Effector memory CD8-positive, alpha-beta T cell (primary cell): ENCODE measurements at places on chromosomes 7 and 10.

DNA sequence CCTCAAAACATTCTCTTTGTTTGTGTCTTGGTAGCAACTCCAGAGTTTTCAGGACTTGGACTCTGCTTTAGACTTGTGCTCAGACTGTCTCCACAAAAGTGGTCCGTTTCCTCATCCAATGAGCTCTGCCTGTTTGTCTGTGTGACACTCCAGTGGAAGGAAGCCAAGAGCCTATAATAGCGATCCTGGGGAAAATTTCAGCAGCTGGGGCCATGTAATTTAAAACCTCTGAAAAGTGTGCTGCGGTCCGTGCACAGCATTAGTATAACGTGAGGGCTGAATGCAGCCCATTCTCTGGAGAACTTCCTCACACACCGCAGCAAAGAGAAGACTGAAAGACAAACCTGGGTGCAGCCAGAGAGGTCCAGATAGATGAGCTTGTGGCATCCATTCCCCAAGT, at the start of gene LRRC17:
Gene LRRC17 (plus strand): TSS at position 259 of the 400 bp plus-strand sequence. CDS start 20,914 bp downstream, outside the sequence.
- peaks cover 17% of the 10 kb centered on the region for H3K27me3 ChIP-seq
- no peaks in the 10 kb centered on the region for H3K4me1 ChIP-seq
- H3K36me3 ChIP-seq = peaks cover 3% of the 10 kb centered on the region
- H3K27ac ChIP-seq = no peak within 1 kb of the TSS
- no peak for DNase-seq
- no peak within 1 kb of the TSS for H3K4me3 ChIP-seq

DNA sequence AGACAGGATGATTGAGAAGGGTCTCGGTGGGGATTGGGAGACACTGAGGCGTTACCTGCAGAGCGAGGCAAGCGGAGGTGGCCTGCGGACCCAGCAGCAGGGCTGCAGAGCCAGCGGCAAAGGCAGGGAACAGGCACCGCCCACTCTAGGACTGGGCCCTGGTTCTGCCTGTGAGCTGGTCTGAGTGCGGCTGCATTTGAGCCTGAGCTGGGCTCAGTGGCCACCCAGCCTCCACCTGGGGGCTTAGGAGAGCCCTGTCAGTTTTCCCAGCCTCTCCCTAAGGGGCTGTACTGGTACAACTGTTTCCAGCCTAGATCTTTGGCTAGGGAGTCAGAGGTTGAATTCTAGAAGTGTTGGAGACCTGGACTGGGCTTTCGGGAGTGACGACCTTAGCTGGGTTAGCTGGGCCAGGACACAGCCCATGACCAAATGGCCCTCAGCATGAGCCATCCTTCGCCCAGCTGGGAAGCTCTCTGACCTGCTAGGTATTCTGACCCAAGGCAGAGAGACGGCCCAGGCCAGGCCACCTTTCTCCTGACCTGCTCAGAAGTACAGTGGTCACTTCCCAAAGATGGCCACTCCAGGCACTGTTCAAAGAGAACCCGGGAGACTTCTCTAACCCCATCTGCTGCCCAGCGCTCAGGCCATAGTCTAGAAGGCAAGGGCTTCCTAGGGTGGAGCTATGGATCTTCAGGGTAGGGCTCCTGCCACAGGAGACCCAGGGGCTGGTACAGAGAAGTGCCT, 64.9 kb downstream of the PAX2 start:
- H3K4me1 ChIP-seq = no peaks in the 10 kb centered on the region
- H3K36me3 ChIP-seq = no peaks in the 10 kb centered on the region
- no peak overlapping the region for H3K4me3 ChIP-seq
- no peak for DNase-seq
- H3K27me3 ChIP-seq = peaks cover 99% of the 10 kb centered on the region
- no peak overlapping the region for H3K27ac ChIP-seq

DNA sequence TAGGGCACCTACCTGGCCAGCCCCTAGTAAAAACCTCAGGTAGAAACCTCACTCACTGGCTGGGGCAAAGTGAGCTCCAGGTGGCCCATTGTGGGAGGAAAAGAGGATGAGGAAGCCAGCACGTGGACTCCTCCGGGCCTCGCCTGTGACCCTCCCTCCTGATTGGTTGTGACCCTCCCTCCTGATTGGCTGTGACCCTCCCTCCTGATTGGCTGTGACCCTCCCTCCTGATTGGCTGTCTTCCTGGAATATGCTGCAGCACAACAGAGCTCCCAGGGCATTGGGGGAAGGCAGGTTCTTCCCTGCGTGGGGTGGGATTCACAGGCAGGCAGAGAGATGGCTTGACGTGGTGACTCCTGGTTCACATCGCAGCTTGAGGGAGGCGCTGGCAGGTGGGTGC, 343.0 kb downstream of the GLRX3 start:
- DNase-seq = no peak
- H3K27me3 ChIP-seq = no peaks in the 10 kb centered on the region
- H3K4me3 ChIP-seq = no peak overlapping the region
- H3K4me1 ChIP-seq = no peaks in the 10 kb centered on the region
- no peak overlapping the region for H3K27ac ChIP-seq

DNA sequence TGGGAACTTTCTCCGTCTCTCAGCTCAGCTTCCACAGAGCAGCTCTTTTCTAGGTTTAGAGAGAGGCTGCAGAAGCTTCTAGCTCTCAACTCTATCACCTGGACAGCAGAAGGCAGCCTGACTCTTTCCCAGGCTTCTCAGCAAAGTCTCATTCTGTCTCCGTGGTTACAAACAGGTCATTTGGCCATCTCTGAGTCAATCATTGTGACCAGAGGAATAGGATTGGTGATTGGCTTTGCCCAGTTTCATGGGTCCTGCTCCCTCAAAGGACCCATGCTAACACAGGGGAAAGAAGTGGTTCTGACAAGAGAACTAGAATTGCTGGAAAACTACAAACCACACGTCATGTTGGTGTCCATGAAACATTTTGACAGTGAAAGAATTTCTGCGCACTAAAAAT, 43.6 kb downstream of the PRR15 start:
- no peaks in the 10 kb centered on the region for H3K36me3 ChIP-seq
- no peak overlapping the region for H3K27ac ChIP-seq
- H3K4me1 ChIP-seq = no peaks in the 10 kb centered on the region
- H3K4me3 ChIP-seq = no peak overlapping the region
- H3K27me3 ChIP-seq = peaks cover 28% of the 10 kb centered on the region
